ENCODE measurements at places on chromosomes 6 and 20. TPM values are rescaled to one million over a fixed set of nuclear protein-coding genes. Genes with fewer than 3 reads are reported as not detected.
A peak's percentile ranks its signal among the peaks of the same experiment; 100 is the strongest.

DNA sequence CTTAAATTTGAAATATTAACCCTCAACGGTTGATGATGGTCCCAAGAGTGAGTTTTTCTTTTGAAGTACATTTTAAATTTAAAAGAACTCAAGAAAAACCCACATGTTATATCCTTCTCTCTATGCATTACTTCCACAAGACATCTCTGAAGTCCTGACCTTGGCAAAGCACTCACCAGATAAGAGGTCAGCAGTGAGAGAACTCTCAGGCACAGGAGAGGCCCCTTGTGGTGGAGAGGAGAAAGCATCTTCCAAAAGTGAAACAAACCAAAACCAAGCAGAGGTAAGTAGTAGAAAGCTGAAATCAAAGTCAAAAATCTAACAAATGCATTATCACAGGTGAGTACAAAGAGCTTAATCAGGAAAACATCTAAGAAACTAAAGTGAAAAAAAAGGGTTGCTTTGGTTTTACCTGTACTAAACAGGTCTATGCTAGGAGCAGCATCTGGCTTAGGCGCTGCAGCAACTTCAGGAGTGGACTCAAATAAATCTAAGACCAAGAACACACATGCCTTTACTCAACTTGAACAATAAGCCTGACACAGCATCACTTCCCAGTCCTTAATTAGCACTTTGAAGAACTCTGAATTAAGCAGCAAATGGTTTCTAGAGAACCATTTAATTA, 80.5 kb downstream of the PRSS35 start:
- peak; percentile 10 for DNase-seq

- no peak for DNase-seq
These were observed 550.6 kb downstream of the PTPRT start for GRCh38 chr20:42639140-42639539.

GRCh38 chr6:16089232-16090062, 39.4 kb upstream of the MYLIP start:
- no peak for DNase-seq

GRCh38 chr20:50848846-50849673, 54.2 kb downstream of the BCAS4 start:
- DNase-seq = no peak

- DNase-seq = peak; percentile 74
These were observed 87.9 kb upstream of the CDYL start for GRCh38 chr6:4687989-4688947.

DNA sequence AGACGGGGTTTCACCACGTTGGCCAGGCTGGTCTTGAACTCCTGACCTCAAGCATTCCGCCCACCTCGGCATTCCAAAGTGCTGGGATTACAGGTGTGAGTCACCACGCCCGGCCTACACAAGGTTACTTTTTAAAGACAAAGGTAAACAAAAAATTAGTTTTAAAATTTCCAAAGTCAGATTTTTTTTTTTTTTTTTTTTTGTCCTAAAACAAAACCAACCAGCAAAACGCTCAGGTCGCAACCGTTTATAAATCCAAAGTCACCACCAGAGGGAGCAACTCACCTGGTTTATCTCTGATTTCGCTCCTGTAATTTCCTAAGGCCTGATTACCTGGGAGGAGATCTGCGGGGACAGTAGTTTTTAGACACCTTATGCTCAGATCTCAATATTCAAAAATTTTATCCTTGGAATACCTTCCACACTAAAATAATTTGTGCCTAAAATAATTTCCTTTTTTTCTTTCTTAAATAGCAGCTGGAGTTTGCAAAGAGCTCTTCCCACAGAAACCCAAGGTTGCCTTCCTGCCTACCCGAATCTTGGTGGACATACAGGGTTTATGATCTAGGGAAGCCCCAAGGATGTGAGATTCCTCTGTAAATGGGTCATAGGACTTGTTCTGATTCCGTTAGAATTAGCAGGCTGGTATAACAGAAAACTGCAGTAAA, 19.8 kb upstream of the TREM1 start:
- DNase-seq = no peak

DNA sequence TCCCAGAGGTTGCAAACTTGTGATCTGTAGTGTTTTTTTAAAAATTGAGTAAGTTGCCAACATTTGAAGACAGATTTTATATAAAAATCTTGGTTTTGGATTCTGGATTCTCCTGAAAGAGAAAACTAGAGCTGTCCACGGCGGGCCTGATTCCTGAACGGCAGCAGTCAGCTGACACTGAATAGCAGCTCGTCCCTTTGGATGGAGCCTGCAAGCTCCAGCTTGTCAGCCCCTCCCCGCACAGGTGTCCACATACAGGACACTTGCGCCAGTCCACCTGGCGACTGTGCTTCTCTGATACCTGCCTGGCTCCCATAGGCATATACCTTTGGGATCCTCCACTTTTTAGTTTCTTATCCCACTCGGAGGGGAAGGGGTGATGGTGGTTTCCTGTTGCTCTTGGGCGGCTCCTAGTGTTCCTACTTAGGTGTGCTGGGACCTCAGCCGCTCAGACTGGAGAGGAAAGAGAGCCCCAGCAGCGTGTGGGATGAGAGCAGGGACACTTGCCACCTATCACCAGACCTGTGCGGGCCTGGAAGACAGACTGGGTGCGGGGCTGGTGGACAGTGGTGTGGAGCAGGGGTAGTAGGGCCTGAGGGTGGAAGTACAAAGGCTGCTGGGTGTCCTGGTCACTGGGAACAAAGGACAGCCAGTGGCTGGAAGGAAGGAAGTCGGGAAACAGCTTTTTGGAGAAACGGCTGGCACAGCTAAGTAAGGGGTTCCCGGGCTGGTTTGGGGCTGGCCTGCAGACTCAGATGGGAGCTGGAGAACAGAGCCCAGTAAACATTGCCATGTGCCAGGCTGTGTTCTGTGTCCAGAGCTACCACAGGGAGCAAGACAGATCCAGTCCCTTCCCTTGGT, 18.3 kb downstream of the GHRH start:
- no peak for DNase-seq

- no peak for DNase-seq
These were observed 75.4 kb upstream of the ADGRB3 start for GRCh38 chr6:68559716-68560115.

- no peak for DNase-seq
These were observed 112.6 kb upstream of the SLC24A3 start for GRCh38 chr20:19099596-19100545.

- DNase-seq = no peak
These were observed 187.3 kb upstream of the TENT5A start for GRCh38 chr6:81939766-81940165.

DNA sequence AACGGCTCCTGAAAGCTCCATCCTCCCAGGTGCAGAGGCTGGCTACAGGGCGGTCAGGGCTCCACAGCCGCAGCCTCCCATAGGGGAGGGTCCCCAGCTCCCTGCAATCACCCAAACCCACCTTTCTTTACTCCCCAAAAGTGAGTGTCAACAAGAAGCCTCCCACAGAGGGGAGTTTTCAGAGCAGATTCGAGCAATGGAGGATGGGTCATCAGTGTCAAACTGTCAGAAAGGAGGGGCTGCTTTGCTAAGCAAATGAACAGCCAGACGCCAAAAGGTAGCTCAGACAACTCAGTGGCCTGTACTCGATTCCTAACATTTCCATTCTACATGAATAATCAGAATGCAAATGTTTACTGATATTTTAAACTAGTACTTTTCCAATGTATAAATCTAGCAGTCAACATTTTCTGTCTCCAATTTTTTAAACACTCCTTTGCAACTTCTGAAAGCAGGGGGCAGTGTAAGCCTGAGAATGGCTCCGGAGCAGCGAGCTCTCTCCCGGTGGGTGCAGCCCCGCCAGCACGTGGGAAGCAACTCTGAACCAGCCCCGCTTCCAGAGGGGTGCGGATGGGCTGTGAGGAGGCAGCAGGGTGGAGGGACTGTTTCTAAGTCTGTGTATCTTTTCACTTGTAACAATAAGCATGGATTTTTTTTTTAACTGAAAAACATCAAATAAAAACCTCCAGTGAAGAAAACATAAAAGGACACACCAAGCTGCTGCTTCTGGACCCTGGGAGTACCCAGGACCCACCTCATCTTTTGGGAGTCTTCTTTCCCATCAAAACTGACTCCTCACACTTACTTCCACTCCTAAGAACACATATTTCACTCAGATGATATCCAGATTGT, 54.9 kb downstream of the TAF4 start:
- peak; percentile 33 for DNase-seq

TINAG gene
- total RNA-seq = not detected

NCOA7 gene
- 28.9 TPM for total RNA-seq

SNAI1 gene
- total RNA-seq = 5.9 TPM

VSTM2L gene
- 0.12 TPM for total RNA-seq

SLC52A3 gene
- total RNA-seq = not detected

GMPR gene
- 5.4 TPM for total RNA-seq

All from HFFc6 (cell line).